ENCODE measurements at places on chromosomes 3 and 15.

DNA sequence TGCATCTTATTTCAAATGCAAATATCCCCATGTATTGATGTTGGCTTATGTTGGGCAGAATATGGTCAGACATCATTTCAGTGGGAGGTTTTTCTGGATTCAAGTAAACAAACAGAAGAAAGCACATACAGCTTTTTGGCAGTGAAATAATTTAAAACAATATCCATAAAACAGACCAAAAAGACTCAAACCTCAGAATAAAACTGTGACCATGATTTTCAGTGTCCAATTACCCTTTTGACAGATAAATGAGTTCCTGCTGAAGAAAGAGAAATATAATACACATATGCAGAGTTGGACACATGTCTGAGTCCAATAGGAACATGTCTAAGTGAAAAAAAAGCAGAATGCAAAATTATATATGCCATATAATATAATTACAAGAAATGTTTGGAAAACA lies 39.1 kb downstream of the PXK start:
- no peak for DNase-seq

GRCh38 chr3:186990277-186990676 lies 60.0 kb downstream of the ST6GAL1 start:
- DNase-seq = no peak

- DNase-seq = no peak
Measured at GRCh38 chr15:73755481-73755880, 2.3 kb upstream of the INSYN1 start.

DNA sequence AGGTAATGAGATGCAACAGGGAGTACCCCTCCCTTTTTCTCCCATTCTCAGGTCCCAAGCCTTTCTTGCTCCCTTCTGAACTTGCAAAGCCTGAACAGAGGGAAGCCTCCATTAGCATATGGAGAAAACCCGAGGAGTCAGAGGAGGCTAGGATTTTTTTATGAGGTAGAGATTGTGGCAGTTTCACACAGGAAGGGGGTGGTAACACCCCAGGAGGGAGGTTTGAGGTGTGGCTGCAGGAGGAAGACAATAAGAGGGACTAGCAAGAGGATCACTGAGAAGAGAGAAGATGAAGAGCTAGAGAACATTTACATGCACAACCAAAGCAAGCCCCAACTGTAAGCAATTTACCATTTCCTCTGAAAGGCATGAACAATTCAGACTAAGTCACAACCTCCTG lies 322.7 kb downstream of the SV2B start:
- DNase-seq = no peak

DNA sequence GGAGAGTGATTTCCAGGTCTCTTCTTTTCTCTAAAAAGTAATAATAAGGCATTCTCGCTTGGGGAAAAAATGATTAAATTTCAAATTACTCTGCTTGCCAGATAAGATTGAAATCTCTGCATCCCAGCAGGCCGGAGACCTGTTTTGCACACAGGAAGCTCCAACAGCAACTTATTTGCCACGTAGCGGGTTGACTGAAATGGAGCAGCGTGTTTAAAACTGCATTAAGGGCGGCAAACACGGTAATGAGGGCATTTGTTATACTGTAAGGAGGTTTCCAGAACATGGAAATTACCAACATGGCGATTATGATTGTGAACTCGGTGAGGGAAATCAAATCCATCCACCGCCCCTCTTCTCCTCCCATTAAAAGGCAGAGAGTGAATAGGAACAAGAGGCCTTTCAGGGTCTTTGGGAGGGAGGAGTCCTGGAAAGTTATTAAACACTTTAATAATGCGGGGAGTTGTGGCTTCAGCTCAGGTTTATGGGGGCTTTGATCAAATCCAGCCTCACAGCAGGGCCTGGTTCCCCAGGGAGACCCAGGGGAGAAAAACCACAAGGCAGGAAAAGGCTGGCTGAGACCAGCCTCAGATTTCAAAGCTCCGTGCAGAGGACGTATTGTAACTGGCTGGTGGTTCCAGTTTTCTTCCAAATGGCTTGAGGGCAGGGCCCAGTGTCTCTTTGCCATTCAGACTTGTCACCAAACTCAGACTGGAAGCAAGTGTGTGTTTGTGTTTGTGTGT lies 242.3 kb downstream of the TLE3 start:
- peak; percentile 38 for DNase-seq

DNA sequence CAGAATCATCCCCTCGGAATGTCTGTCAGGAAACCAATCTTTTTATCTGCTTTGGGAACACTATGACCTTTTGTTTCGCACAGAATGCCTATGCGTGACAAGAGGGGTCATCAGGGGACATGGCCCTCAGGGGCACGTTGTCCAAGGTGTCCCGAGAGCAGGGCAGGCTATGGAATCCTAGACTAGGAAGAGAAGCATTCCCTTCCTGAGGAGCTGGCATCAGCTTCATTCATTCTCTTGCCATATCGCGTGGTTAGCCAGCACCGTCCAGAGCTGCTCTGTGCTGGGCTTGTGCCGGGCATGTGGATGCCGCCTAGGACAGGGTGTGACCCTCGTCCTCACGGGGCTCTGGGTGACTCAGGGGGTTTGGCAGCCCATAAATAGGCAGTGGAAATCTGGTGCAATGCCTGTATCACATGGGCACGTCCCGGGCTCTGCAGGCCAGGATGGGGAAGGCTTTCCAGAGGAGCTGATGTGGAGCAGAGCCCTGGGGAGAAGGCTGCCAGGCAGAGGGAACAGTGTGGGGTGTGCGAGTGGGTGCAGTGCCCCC lies 117.8 kb downstream of the TMEM266 start:
- DNase-seq = no peak

GRCh38 chr3:16229681-16230080 lies 35.1 kb downstream of the DPH3 start:
- DNase-seq = no peak

DNA sequence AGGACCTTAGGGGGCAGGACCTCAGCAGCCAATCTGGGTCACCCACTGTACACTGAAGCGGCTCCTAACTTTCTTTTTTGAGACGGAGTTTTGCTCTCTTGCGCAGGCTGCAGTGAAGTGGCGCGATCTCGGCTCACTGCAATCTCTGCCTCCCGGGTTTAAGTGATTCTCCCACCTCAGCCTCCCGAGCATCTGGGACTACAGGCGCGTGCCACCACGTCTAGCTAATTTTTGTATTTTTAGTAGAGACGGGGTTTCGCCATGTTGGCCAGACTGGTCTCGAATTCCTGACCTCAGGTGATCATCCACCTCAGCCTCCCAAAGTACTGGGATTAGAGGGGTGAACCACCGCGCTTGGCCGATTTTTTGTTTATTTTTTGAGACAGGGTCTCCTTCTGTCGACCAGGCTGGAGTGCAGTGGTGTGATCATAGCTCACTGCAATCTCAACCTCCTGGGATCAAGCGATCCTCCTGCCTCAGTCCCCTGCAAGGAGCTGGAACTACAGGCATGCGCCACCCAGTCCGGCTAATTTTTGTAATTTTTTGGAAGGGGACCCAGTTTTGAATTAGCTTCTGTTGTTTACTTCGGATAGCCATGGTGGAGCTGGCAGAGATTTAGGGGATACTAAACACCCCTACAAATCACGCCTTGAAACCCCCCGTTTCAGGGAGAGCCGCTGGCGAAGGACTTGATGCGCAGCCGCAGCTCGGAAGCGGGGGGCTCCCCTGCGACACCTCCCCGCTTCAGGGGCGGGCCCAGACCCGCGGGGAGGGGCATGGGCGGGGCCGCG lies 1.5 kb upstream of the CLK3 start:
- DNase-seq = no peak

DNA sequence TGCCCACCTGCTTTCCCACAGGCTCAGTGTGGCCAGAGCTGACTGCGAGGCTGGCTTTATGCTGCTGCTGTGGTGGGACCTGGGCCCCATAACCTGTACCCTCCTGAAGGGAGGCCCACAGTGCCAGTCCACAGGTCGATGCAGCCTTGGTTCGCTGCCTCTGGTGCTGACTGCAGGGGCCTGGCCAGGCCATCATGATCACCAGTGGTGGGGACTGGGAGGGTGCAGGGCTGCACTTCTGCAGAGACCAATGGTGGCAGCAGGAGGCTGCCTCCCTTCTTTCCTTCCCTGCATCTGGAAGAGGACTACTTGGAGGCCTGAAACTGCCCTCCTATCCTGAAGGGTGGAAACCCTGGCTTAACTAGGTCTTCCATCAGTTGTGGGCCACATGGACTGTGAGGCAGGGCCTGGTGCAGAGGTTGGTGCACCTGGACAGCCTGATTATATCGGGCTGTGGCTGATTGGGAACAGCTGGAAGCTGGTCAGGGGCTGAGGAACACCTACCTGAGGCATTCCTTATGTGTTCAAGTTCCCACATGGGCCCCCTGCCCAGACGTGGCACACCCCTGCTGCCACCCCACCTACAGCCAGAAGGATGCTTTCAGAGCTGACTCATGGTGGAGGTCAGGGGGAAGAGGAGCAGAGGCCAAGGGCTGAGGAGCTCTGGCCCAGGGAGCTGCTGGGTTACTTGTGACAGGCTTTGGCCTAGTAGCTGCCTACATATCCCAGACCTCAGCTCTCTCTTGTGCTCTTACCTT lies 29.8 kb downstream of the POMGNT2 start:
- DNase-seq = no peak

GRCh38 chr3:12809435-12809834 lies 13.0 kb downstream of the CAND2 start:
- no peak for DNase-seq

- DNase-seq = no peak
Measured at GRCh38 chr15:26721232-26721967, 51.5 kb downstream of the GABRB3 start.

DNA sequence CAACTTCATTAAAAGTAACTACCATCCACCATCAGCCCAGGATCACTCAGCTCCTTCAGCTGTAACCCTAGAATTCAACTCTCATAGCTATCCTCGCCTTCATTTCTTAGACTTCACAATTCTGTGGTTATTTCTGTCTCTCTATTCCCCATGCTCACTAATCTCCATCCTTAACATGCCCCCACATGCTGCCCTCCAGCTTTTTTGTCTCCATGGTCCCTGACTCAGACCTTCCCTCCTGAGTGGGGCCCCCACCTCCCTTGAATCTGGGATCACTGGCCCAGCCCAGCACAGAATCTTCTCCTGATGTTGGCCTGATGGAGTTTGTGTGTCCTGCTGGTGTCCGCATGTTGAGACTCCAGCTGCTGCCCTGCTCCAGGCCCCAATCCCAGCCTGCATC lies 41.7 kb downstream of the CHST14 start:
- no peak for DNase-seq

DNA sequence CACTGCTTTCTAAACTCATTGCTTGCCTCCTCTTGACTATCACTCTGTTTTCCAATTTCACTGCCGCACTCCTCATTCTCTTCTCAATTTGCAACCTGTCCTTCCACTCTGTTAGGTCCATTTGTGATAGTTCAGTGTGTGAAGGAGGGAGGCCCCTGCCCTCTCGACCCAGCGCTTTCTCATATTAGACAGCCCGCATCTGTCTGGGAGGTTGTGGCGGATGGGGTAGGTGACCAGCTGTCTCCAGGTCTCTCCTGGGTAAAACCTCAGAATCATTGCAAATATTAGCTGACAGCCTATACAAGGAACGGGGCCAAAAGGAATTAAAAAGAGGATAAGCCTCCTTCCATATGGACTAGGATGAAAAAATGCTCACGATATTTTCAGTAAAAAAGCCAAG lies 358.3 kb downstream of the SHQ1 start:
- DNase-seq = no peak

GRCh38 chr3:58387650-58388546 lies 45.7 kb downstream of the PDHB start:
- no peak for DNase-seq

DNA sequence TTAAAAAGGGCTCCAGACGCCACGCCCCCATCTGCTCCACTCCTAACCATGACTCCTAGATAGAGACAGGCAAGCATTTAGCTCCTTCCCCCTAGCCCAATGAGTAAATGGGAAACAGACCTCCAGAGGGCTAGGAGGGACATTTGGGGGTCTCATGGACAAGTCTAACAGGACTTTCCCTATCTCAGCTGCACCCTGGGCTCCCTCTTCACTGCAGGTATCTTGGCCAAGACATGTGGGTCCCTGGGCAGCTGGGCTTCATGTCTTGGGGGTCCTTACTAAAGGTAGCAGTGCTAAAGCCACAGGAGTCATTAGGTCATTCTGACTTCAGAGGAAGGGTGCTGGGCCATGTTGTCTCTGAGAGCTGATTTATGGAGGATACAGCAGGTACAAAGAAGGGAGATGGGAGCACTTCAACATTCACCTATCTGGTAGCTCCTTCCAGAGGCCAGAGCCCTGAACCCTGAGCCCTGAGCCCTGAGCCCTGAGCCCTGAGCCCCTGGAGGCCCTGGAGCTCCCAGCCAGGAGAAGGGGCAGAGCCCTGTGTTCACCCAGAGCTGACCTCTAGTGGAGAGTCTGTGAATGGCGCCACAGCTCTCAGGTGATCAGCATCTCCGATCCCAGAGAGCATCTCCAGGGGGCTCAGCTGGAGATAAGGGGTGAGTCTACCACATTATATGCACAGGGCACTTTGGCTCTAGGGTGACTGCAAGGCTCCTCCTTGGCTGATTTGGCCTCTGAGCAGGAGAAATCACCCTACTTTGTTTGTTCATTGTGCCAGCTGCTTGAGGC lies 40.1 kb upstream of the EPHB1 start:
- peak; percentile 61 for DNase-seq

DNA sequence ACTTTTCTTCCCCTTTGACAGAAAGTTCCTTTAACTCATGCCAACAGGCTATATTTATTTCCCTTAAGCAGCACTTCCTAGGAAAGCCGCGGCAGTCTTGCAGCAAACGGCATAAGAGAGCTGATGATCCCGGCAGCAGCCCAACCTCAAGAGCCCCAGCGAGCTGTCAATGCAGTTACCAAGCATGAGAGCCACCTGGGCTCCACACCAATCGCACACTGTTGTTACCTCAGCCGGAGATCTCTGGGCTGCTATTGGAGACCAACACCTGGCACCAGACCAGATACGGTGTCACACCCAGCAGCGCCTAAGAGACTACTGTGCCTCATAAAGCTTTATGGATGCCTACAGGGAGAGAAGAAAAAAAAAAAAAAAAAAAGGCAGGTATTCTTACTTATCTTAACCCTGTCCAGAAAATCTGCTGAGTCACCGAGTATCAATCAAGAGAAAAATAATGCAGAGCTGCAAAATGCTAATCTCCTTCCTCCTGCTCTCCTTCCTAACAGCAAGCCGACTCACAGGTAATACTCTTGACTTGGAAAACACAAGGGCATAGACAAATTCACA lies 11.7 kb downstream of the ABCC5 start:
- DNase-seq = peak; percentile 86

GRCh38 chr3:157190380-157190872 lies 30.5 kb upstream of the CCNL1 start:
- no peak for DNase-seq

- no peak for DNase-seq
Measured at GRCh38 chr3:171704002-171704401, 106.3 kb downstream of the PLD1 start.

- no peak for DNase-seq
Measured at GRCh38 chr15:51837792-51838251, 8.4 kb downstream of the TMOD3 start.

All from hepatocyte (in vitro differentiated cells).